ENCODE measurements at places on chromosomes 2 and 18.
A peak's percentile ranks its signal among the peaks of the same experiment; 100 is the strongest.

- DNase-seq: no peak
Measured at GRCh38 chr2:216559625-216560156, 61.0 kb downstream of the RPL37A start.

GRCh38 chr2:16716024-16716423 lies 50.4 kb upstream of the CYRIA start:
- DNase-seq: no peak

- no peak for DNase-seq
Measured at GRCh38 chr18:38023871-38024270, 458.3 kb upstream of the CELF4 start.

DNA sequence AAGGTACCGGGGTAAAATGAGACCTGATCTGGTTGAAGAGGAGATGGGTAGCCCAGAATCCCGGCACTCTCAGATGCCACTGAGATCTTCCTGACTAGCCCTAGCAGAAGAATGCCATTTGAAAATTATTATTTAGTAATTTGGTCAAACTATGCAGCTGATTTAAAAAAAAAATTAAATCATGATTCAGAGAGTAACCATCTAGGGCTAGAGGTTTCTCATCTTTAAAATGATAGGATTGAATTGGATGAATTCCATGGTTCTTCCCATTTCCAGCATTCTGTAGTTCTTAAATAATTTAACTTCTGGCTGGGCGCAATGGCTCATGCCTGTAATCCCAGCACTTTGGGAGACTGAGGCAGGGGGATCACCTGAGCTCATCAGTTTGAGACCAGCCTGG lies 106.1 kb downstream of the MYO1B start:
- DNase-seq: no peak

GRCh38 chr2:15560140-15560987 lies 770 bp downstream of the NBAS start:
- peak; percentile 24 for DNase-seq

DNA sequence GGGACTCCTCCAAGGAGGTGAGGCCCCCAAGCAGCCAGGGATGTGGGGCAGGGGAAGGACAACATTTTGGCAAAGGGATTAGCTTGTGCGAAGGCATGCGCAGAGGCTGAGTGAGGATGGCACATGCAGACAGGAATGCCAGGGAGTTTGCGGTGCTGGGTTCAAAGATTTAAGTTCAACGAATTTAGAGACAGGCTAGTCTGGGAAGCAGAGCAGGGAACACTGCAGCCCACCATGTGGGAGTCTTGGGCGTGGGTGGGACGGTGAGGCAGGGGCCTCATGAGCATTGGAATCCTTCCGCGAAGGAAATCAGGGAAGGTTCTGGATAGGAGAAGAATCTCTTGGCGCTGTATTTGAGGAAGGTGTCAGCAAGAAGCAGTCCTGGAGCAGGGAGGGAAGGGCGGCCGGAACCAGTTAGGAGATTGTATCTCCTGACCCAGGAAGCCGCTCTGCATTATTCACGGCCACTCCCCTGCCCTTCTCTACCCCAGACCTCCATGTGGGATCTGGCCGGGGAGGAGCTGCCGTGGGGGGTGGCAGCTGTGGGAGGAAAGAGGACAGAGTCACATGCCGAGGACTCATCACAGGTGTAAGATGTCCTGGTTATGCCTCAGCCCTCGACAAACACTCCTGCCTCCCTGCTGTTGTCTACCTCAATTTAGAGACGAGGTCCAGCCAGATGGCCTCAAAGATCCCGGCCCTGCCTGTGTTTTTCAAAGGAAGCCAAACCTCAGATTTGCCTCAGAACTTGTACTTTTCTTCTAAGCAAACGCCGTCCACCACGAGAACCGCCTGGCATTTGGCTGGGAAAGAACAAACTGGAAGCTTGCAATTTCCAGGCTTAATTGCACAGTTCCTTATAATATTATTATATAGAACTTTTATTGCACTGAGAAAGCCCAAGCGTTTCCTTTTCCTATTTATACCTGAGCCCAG lies 123.7 kb upstream of the SMAD2 start:
- no peak for DNase-seq

DNA sequence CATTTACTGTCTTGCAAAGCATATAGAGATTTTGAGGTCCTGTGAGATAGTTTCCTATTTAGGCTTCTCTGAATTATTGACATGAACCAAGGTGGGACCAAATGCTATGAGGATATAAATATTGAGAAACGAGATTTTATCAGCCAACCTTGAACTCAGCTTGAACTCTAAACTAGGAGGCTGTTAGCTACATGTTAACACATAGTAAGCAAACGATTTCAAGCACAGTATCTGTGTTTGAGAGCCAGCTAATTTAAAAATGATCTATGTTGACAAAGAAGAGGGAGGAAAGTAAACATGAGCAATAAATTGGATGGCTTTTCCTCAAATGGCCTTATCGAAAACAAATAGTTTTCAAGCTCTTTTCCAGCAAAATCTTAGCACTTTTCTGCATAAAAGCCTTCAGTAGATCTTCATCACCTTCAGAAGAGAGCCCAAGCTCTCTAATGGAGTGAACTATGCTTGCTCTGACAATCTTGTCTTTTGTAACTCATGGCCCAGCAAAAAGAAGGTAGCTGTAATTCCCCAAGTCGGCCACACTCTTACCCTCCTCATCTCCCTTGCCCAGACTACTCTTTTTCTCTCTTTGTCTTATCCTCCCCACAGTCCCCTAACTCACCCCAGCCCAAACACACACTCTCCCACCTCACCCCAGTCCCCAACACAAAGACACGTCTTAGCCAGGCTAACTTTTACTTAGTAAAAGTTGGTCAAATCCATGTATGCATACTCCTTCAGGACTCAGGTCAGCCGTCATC lies 14.7 kb downstream of the CD28 start:
- DNase-seq: no peak

DNA sequence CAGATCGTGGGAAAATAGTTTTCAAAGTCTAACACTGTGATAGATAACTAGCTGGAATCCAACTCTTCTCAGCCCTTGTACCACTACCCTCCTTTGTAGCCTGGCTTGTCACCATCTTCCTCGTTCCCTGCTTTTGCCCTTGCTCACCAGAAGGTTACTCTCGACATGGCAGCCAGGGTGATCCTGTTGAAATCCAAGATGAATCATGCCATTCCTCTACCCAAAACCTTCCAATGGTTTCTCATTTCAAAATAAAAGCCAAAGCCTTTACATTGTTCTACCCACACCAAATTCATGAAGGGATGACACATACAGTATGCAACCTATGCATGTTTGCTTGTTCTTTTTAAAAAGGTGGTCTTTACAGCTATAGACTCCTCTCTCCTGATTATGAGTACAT lies 45.7 kb downstream of the STAT4 start:
- DNase-seq: no peak

- DNase-seq: no peak
Measured at GRCh38 chr18:79866889-79867574, 69.3 kb downstream of the KCNG2 start.

DNA sequence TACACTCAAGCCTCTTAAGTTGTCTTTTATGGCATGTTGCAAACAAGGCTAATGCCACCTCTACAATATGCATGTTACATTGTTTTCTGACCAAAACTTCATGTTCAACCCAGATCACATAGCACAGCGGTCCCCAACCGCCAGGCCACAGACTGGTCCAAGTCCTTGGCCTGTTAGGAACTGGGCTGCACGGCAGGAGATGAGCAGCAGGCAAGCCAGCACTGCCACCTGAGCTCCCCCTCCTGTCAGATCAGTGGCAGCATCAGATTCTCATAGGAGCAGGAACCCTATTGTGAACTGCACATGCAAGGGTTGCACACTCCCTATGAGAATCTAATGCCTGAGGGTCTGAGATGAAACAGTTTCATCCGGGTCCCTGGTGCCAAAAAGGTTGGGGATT lies 324.8 kb upstream of the CHAC2 start:
- no peak for DNase-seq

Data from stimulated activated CD4-positive, alpha-beta T cell treated with anti-CD3 and anti-CD28 coated beads, Interleukin-15, amount 100 ng/mL, for 24 hours (primary cell).